Fibroblast of lung (primary cell): ENCODE measurements at places on chromosomes 12 and 14.

- no peak for DNase-seq
Measured at GRCh38 chr12:66550626-66551025, 128.2 kb downstream of the GRIP1 start.

- DNase-seq: no peak
Measured at GRCh38 chr12:91954747-91955146, 190.9 kb downstream of the BTG1 start.

DNA sequence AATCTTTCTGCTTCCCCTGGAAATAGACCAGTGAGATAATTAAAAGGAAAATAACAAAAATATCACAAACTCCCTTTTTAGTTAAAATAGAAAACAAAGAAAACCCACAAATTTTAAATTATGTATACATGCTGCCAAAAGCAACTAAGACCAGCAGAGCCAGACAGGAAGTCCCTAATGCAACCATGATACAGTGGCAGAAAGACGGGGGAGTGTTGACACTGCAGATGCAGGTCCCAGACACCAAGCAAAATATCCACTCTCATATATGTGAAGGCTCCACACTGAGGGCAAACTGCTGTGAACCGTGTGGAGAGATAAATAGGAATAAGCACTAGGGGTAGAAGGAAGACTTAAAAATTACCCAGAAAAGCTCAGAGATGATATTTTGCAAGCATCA, 401.0 kb downstream of the BTG1 start:
- no peak for DNase-seq

- no peak for DNase-seq
Measured at GRCh38 chr12:125549171-125549570, 483.9 kb downstream of the AACS start.

DNA sequence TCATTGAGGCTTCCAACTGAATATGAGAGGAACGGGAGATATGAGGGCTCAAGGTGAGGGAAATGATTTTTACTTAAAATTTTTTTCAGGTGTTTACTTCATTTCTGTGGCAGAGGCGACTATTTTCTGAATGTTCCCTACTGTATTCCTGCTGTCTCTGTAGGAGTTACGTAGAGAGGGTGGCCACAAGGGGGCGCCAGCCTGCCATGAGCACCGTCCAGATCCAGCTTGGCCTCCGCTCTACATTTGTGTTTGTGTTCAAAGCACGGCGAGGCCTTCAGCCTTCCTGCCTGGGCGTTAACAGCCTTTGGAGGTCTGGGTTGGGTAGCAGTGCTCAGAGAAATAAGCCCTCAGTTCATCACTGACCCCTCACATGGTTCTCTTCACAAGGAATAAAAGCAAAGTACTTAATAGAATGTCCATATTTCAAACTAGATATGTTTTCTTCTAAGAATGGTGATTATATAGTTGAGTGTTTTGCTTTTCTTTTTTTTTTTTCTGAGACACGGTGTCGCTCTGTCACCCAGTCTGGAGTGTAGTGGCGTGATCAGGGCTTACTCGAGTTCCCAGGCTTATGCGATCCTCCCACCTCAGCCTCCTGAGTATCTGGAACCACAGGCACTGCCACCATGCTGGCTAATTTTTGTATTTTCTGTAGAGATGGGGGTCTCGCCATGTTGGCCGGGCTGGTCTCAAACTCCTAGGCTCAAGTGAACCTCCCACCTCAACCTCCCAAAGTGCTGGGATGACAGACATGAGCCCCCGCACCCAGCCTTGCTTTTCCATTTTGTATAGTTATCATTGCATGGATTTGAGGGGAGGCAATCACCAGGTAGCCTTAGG, 22.3 kb downstream of the CKB start:
- peak; percentile 69 for DNase-seq

DNA sequence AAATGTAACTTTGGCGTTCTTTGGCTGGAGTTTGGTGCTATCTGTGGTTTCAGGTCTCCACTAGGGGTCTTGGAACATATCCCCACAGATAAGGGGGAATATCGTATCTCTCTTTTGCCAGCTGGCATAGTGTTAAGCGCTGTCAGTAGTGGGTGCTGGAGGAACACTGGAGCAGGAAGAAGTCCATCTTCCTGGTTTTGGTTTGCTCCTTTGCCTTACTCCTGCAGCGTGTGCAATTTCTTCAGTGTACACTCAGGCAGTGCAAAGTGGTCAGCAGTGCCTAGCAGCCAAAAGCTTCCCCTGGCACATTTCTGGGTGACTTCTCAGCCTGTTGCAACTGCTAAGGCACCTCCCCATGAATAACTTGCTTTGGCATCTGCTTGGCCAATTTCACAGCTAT, 11.7 kb upstream of the RIPK3 start:
- peak; percentile 54 for DNase-seq

- peak; percentile 8 for DNase-seq
Measured at GRCh38 chr14:93003945-93004698, 81.2 kb downstream of the CHGA start.

- DNase-seq: no peak
Measured at GRCh38 chr14:69755784-69756183, 11.2 kb upstream of the SRSF5 start.

- DNase-seq: no peak
Measured at GRCh38 chr12:12098691-12099015, 27.9 kb downstream of the BCL2L14 start.

DNA sequence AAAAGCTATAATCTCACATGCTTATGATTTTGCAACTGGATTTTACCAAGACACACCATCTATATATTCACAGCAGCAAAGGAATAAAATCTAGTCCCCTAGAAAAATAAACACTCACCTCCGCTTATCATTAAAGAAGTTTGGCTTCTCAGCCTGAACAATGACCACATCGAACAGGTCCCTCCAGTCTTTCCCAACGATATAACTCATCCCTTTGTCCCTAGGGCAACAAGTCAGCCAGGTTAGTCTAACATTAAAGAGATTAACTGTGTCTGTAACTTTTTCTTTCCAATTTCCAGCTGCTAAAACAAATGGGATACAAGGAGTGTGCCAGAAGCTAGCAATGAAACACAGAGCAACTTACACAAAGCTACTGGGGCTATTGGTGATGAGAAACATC, 48.0 kb downstream of the NT5DC3 start:
- DNase-seq: no peak

DNA sequence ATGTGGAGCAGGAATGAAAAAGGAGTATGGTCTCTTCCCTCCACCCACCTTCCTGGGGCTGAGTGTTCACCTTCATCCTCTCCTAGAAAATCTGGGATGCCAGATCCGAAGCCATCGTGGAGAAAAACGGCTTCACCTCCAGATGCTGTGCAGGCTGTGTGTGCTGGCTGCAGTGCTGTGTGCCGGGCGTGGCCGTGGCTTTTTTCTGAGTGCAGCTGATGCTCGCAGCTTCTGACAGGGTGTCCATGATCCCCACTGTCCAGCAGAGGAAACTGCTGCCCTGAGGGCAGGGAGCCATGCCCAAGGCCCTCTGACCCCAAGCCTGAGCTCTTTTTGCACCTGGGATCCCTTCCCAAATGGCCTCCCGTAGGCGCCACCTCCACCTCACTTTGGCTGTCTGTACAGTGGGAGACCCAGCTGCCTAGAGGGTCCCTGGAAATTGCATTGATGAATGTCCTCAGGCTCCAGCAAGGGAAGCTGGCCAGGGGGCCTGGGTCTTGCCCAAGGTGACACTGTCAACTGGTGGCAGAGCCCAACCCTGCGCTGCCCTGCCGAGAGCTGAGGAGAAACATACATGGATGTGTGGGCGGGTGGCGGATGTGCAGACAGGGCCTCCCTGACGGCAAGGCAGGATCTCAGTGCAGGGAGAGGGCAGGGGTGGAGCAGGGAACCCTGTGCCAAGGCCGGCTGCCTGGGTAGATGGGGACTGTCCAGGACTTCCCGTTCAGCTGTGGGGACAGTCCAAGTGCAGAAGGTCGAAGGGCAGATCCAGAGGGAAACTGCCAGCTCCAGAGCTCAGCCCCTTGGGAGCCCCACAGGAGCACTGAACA, 53.3 kb downstream of the BEGAIN start:
- DNase-seq: peak; percentile 51

- DNase-seq: no peak
Measured at GRCh38 chr12:96774496-96775256, 132.4 kb upstream of the NEDD1 start.

- no peak for DNase-seq
Measured at GRCh38 chr12:110743571-110744093, 941 bp upstream of the PPP1CC start.

DNA sequence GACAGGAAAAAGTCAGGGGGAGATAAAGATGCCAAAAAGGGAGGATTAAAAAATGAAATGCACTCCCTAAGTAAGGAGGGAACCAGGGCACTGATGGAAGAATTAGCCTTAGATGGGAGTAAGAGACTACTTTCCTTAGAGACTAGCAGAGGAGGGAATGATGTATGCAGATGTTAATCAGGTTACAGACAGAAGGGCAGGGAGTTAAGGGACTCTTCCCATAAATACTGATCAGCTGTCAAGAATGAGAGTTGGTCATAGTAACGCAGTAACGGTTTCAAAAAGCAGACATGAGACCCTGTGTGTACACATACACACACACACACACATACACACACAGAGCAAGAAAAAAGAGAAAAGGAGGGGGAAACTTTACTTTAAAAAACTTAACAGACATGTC, 93.4 kb downstream of the PHLDA1 start:
- DNase-seq: peak; percentile 17

DNA sequence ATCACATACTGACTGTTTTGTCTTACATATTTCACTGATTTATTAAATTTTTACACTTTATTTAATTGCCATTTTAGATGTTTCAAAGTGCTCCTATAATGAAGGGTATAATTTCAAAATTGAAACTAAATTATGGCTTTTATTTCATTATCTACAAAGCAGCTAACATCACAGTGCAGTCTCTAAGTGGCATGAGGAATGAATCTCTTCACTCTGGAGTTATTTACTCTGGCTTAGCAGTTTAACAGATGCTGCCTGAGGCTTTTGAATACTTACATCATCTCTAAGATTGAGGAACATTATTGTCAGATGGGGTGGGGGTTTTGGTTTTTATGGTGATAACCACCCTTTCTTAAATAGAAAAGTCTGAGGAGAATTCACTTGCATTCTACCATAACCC, 386.4 kb downstream of the TRHDE start:
- DNase-seq: no peak

GRCh38 chr12:6998715-6999451, 19.4 kb downstream of the LPCAT3 start:
- no peak for DNase-seq

DNA sequence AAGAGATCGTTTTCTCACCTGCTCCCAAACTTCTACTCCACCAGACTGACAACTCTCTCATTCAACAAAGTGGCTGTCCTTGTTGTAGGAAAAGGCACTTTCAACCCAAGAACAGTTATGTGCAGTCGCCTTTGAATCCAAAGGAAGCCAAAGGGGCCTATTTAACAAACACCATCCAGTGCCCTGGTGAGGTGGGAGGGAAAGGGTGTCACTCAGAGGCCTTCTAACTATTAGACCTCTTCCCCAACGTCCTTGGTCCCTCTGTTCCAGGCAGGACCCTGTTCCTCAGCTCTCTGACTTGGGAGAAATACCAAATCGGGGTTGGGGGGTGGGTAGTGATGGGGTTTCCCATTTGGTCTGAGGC, 3.2 kb downstream of the SIX4 start:
- DNase-seq: no peak

- no peak for DNase-seq
Measured at GRCh38 chr12:41202051-41202450, 13.9 kb downstream of the PDZRN4 start.

GRCh38 chr12:25692115-25693035, 139.3 kb upstream of the LMNTD1 start:
- DNase-seq: peak; percentile 51

- no peak for DNase-seq
Measured at GRCh38 chr12:90407841-90408240, 547.1 kb downstream of the CCER1 start.

GRCh38 chr14:68911594-68912227, 67.4 kb downstream of the ACTN1 start:
- peak; percentile 81 for DNase-seq

- DNase-seq: peak; percentile 81
Measured at GRCh38 chr12:101773650-101774162, 34.4 kb upstream of the SYCP3 start.

DNA sequence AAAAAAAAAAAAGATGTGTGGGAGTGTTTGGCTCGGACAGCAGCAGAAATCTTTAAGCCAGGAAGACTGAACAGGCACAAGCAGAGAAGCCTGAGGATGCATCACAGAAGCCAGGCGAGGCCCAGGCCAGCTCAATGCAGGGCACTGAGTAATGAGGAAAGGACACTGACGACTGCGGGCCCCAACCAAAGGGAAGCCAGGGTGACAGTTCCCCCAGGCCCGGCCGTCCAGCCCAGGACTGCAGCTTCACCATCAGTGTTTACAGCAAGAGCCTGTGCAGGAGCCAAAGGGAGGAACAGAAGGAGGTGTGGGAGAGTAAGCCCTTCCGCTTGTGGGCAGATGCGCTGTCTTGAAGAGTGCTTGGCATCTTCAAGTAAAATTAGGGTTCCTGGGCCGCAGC, 205.3 kb upstream of the SFSWAP start:
- DNase-seq: no peak
